ENCODE measurements at places on chromosomes 3 and 15.

DNA sequence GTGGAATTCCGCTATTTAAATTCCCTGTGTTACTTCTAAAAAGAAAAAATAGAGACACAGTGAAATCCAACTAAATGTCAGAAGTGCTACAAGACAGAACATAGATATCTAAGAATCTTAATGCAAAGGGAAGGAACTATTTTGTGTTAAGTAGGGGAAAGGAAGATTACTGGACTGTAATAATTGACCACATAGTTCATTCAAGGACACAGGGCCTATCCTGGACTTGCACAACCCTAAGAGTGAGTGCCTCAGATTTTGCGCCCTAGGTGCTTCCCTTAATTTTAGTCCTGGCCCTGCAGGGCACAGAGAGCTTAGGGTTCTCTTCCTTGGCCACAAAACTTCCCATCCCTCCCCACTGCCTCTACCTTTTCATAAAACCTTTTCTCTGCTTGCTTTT, 3.5 kb upstream of the IL20RB start:
- no peak for DNase-seq

DNA sequence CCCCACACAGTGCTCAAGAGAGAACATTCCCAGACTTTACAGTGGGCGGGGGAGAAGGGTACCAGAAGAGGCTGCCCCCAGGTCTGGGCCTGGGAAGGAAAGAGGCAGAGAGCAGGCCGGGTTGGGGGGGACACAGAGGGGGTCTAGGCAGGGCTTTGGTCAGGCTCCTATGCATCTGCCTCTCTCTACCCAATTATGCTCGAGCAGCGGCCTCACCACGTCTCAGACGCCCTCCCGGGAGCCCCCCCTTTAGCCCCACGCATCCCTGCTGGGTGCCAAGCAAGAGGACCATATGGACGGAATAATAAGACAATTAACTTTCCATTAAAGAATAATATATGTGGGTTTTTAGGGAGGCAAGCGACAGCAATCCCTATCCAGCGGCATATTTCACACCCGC, 32.8 kb downstream of the CACNA2D2 start:
- no peak for DNase-seq

- no peak for DNase-seq
Observed at GRCh38 chr15:100931143-100931890, 12.2 kb downstream of the LRRK1 start.

DNA sequence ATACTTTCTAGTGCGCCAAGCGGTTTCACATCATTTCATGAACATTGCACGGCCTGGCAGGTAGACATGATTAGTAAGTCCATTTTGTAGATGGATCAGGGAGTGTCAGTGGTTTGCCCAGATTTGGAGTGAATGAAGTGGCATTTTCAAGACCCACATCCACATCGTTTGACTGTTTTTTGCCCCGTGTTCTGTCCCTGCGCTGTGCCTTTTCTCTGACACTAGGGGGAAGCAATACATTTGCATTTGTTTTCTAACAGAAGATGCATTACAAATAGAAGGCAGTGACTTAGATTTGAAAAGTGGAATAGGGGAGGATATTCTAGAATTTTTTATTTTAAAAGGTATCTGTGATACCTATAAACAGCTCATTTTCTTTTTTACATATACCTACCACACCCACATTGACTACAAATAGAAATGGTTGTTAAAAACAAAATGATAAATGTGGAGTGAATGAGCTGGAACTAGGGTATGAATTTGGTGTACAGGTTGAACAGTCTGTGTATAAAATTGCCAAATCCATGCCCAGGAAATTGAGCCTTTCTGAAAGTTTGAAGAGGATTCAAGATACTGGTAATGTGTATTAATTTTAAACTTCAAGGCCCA, 98.0 kb downstream of the USP13 start:
- peak; percentile 25 for DNase-seq

- no peak for DNase-seq
Observed at GRCh38 chr3:89303701-89304100, 196.3 kb downstream of the EPHA3 start.
